ENCODE measurements at places on chromosomes 6 and 20.

DNA sequence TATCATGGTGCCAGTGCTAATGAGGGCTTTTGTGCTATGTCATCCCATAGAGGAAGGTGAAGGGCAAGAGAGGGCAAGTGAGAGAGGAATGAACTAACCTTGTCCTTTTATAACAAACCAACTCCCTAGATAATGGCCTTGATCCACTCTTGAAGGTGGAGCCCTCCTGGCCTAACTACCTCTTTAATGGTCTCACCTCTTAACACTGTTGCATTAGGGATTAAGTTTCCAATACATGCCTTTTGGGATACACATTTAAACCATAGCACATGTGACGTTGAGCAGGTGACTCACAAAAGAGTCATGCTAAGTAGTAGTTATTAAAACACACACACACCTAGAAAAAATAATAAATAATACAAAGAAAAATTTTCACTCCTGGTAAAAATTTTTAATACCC lies 36.9 kb downstream of the CCN2 start:
- DNase-seq = no peak

- DNase-seq = no peak
Observed at GRCh38 chr6:2819978-2820377, 21.7 kb downstream of the SERPINB1 start.

GRCh38 chr6:168127384-168127868 lies 48.4 kb upstream of the FRMD1 start:
- no peak for DNase-seq

- DNase-seq = no peak
Observed at GRCh38 chr6:40356242-40356910, 230.8 kb downstream of the LRFN2 start.

DNA sequence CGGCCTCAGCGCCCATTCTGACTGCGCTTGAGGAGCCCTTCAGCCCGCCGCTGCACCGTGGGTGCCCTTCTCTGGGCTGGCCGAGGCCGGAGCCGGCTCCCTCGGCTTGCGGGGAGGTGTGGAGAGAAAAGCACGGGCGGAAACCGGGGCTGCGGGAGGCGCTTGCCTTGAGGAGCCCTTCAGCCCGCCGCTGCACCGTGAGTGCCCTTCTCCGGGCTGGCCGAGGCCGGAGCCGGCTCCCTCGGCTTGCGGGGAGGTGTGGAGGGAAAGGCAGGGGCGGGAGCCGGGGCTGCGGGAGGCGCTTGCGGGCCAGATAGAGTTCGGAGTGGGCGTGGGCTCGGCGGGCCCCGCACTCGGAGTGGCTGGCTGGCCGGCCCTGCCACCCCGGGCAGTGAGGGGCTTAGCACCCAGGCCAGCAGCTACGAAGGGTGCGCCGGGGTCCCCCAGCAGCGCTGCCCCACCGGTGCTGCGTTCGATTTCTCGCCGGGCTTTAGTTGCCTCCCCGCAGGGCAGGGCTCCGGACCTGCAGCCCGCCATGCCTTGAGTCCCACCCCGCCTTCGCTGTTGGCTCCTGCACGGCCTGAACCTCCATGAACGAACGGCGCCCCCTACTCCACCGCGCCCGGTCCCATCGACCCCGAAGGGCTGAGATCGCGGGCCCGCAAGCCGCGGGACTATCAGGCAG lies 45.7 kb upstream of the MCUR1 start:
- DNase-seq = peak; percentile 47

- DNase-seq = no peak
Observed at GRCh38 chr20:50138120-50138478, 15.4 kb downstream of the PEDS1 start.

- no peak for DNase-seq
Observed at GRCh38 chr6:128569732-128570679, 49.6 kb upstream of the PTPRK start.

DNA sequence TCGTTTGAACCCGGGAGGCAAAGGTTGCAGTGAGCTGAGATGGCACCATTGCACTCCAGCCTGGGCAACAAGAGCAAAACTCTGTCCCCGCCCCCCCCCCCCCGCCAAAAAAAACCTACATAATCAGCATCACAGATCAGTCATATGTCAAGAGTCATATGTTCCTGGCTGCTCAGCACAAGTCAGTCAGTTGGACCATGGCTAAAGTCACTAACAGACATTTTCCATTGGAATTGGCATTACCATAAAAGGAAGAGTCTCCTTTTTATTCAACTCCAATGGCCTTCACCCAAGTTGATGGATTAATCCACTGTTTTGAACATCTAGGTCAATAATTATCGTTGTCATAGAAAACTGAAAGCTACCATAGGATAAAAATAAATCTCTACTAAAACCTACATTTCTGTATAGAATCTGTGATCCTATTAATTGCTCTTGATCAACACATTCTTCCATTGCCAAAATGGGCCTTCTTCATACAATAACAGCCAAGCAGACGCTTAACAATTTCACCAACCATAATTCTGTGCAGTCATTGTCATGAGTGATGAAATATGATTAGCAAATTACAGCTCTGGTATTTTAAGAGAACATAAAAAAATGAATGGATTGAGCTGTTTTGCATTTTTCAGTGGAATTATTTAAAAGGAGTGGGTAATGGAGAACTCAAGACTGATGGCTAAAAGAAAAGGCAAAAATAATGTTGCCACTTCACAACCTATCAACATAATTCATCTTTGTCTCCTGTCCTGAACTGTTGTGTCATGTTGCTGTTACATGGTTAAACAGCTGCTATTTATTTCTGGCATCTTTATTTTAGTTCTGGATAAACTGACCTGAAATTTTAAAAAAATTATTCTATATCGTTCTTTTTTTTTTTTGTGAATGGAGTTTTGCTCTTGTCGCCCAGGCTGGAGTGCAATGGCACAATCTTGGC lies 555.5 kb upstream of the JARID2 start:
- no peak for DNase-seq

DNA sequence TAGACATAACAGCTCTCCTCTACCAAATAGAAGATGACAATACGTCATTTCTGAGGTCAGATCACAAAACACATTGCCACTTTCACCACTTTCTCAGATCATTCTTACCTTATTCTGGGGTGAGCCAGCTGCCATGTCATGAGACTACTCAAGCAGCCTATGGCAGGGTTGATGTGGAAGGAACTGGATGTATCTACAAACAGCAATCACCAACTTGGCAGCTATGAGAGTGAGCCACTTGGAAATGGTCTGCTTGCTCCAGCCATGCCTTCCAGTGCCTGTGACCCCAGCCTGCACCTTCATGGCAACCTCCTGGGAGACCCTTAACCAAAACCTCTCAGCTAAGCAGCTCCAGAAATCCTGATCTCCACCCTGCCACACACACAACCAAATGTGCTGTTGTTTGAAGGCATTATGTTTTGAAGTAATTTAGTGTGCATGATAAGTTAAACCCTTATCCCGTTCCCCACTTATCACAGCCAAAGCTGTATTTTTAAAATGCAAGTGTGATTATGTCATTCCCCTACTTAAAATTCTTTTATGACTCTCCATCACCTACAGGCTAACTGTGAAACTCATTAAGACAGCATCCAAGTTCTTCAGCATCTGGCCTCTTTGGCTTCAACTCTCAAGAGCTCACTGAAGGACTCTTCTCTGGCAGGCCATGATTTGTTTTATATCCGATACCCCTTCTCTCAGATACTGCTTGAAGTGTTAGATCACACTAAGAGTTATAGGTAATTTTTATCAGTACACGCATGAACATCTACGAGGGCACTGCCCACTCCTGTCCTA lies 150.6 kb downstream of the LY86 start:
- DNase-seq = no peak

GRCh38 chr6:115276881-115277565 lies 783.7 kb downstream of the FRK start:
- DNase-seq = no peak

GRCh38 chr6:390914-391558 lies 516 bp upstream of the IRF4 start:
- DNase-seq = no peak

GRCh38 chr6:146582857-146583256 lies 15.9 kb upstream of the ADGB start:
- peak; percentile 19 for DNase-seq

GRCh38 chr6:25010902-25011625 lies 75.3 kb upstream of the RIPOR2 start:
- no peak for DNase-seq

GRCh38 chr6:42366011-42366705 lies 85.6 kb downstream of the TRERF1 start:
- no peak for DNase-seq

- DNase-seq = no peak
Observed at GRCh38 chr6:116514111-116514510, 2.7 kb downstream of the CALHM5 start.

- no peak for DNase-seq
Observed at GRCh38 chr20:60512443-60512842, 554.2 kb downstream of the CDH26 start.

Measured in BE2C (cell line).